CD8-positive, alpha-beta memory T cell (primary cell): ENCODE measurements at places on chromosomes 6 and 20. TPM values are rescaled to one million over a fixed set of nuclear protein-coding genes. Genes with fewer than 3 reads are reported as not detected.

GRCh38 chr6:145138469-145139139 is 596.7 kb downstream of the EPM2A start:
- H3K4me3 ChIP-seq = no peak overlapping the region
- no peaks in the 10 kb centered on the region for H3K36me3 ChIP-seq
- H3K27ac ChIP-seq = no peak overlapping the region
- no peaks in the 10 kb centered on the region for H3K4me1 ChIP-seq

- H3K36me3 ChIP-seq = no peaks in the 10 kb centered on the region
- H3K4me3 ChIP-seq = no peak overlapping the region
- no peak overlapping the region for H3K27ac ChIP-seq
Measured at GRCh38 chr6:150208611-150209352, 65.9 kb downstream of the PPP1R14C start.

GRCh38 chr20:52193133-52193532 is 1.6 kb upstream of the ZFP64 start:
- DNase-seq = no peak
- H3K4me3 ChIP-seq = no peak overlapping the region
- no peaks in the 10 kb centered on the region for H3K36me3 ChIP-seq
- no peak overlapping the region for H3K27ac ChIP-seq

DNA sequence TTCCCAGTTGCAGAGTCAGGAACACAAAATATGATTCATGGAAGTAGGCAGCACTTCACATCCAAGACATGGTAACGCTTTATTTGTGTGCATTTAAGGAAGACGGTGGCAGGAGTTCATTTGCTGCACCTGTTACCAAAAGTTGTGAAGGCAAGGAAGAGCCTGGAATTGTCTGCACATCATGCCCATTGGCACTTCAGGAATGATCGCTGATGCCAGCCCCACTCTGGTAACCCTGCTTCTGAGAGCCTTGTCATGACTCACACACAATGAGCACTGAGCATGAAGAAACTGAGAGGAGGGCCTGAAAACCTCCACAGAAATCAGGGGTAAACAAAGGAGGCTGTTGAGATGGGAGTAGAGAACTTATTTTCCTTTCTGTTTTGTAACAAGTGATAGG is 181.1 kb downstream of the RPS12 start:
- DNase-seq = no peak
- H3K36me3 ChIP-seq = no peaks in the 10 kb centered on the region
- no peaks in the 10 kb centered on the region for H3K4me1 ChIP-seq
- H3K27ac ChIP-seq = no peak overlapping the region

- H3K4me3 ChIP-seq = no peak overlapping the region
- no peaks in the 10 kb centered on the region for H3K36me3 ChIP-seq
- no peaks in the 10 kb centered on the region for H3K27me3 ChIP-seq
Measured at GRCh38 chr20:33477386-33478234, 12.3 kb upstream of the CBFA2T2 start.

GRCh38 chr6:165804331-165805066 is 141.5 kb upstream of the PDE10A start:
- DNase-seq = no peak
- no peak overlapping the region for H3K27ac ChIP-seq
- H3K4me1 ChIP-seq = no peaks in the 10 kb centered on the region
- H3K4me3 ChIP-seq = no peak overlapping the region
- H3K27me3 ChIP-seq = no peaks in the 10 kb centered on the region

DNA sequence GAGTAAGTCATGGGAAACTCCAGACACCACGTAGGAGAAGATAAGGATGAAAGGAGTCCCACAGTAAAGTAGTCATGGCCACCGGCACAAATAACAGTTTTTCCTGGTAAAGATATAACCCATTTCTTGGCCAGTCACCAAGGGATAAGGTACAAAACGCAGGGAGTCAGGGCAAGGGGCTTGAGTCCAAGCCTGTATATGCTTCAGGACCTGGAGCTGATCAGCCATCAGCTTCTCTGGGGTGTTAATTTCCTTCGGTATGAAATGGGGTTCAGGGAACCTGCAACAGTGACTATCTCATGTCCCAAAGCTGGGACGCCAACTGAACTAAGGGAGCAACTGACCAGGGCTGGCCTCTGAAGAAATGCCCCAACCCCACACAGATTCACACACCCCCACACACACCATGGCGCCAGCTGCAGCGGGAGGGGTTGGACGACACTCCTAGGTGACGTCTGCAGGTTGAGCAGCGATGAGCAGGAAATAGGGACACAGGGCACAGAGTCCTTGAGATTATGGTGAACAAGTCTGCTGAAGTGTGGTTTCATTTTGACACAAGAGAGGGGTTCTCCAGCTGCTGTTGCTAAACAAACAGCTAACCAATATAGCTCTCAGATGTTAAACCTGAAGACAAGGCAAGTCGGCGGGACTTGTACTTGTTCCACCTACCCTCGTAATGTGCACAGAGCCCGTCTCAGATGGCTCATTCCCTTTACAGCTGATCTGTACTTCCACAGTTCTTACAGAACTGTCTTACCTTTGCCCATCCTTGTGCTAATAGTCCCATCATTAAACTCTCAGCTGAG is 7.4 kb upstream of the ADTRP start:
- H3K27ac ChIP-seq = no peak overlapping the region
- peak overlapping the region; percentile 43 for H3K4me3 ChIP-seq
- no peaks in the 10 kb centered on the region for H3K4me1 ChIP-seq
- no peak for DNase-seq
- H3K27me3 ChIP-seq = no peaks in the 10 kb centered on the region

DNA sequence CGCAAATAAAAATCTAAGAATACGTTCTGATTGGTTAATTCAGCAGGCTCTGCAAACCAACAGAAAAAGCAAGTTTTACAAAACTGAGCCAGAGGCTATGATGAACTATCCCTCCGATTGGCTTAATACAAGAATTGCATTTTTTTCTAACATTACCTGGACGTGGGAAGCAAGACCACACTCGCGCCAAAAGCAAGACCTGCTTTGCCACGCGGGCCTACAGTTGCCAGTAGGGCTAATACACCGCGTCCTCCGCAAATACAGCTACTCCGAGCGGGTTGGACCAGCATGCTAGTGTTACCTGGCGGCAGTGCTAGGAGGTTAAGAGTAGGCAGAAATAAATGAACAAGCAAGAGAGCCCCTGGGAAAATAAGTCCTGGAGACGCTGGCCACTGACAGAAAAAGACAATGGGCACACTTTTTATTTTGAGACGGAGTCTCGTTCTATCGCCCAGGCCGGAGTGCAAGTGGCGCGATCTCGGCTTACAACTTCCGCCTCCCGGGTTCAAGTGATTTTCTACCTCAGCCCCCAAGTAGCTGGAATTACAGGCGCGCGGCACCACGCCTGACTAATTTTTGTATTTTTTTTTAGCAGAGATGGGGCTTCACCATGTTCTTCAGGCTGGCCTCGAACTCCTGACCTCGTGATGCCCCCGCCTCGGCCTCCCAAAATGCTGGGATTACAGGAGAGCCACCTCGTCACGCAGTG is 131.9 kb upstream of the BTN3A2 start:
- H3K4me1 ChIP-seq = peaks cover 19% of the 10 kb centered on the region
- H3K27me3 ChIP-seq = no peaks in the 10 kb centered on the region
- DNase-seq = peak; percentile 46
- peak overlapping the region; percentile 88 for H3K27ac ChIP-seq
- no peaks in the 10 kb centered on the region for H3K36me3 ChIP-seq

The SEMG1 gene
- not detected for total RNA-seq

The ECT2L gene
- not detected for total RNA-seq

The C6orf132 gene
- total RNA-seq = 0.16 TPM

The GLP1R gene
- not detected for total RNA-seq

The VSX1 gene
- not detected for total RNA-seq

The SLC26A8 gene
- total RNA-seq = not detected

The CLPSL1 gene
- total RNA-seq = not detected
